ENCODE measurements at places on chromosomes 2 and 18. TPM values are rescaled to one million over a fixed set of nuclear protein-coding genes. Genes with fewer than 3 reads are reported as not detected.

TNP1 gene
- not detected for total RNA-seq

ZNF385B gene
- total RNA-seq = not detected

FABP1 gene
- total RNA-seq = 1.8 TPM

CTAGE1 gene
- total RNA-seq = not detected

ALKAL2 gene
- 33.1 TPM for total RNA-seq

DNA sequence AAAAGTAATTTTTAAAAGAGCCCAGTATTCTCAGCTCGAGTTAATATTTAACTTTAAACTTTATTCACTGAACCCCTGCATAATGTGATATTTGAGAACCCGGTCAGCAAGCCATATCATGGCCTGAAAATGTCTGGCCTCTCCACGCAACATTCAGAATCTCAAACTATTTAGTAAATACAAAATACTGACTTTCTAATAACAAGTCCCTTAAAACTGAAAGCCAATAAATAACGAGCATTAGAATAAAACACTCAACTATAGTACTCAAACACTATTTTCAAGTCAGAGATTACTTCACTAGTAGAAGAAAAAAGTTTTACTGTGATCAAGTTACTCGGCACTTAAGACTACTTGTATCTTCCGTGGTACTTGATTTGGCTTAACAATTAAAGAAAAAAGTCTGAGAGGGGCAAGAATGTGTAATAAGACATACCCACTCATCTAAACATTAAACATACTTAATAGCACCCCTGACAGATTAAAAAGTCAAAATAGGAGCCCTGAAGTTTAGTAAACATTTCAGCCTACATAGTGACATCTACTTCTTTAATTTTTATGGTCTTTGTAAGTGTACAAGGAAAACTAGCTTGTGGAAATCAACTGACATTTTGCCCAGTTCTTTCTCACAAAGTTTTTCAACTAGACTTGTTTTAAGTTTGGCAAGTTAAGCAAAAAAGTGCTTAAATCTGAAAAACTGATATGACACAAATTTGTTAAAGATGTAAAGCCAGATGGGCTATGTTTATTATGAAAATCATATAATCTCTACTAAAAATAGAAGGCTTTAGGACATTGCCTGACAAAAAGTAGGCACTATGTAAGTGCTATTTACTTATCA is 38.2 kb downstream of the RTN4 start:
- peaks cover 4% of the 10 kb centered on the region for H3K4me1 ChIP-seq
- no peak overlapping the region for H3K4me3 ChIP-seq
- peak overlapping the region; percentile 59 for H3K27ac ChIP-seq
- H3K27me3 ChIP-seq = no peaks in the 10 kb centered on the region
- H3K36me3 ChIP-seq = no peaks in the 10 kb centered on the region

GRCh38 chr2:234708091-234708683 is 211.3 kb upstream of the ARL4C start:
- no peaks in the 10 kb centered on the region for H3K4me1 ChIP-seq
- H3K27me3 ChIP-seq = no peaks in the 10 kb centered on the region
- H3K27ac ChIP-seq = no peak overlapping the region
- H3K4me3 ChIP-seq = no peak overlapping the region

- H3K4me3 ChIP-seq = no peak overlapping the region
- H3K4me1 ChIP-seq = no peaks in the 10 kb centered on the region
- DNase-seq = no peak
- no peaks in the 10 kb centered on the region for H3K27me3 ChIP-seq
- no peak overlapping the region for H3K27ac ChIP-seq
- no peaks in the 10 kb centered on the region for H3K36me3 ChIP-seq
These were observed 8.3 kb upstream of the ARHGEF4 start for GRCh38 chr2:130828461-130828860.

- no peak overlapping the region for H3K4me3 ChIP-seq
- peaks cover 11% of the 10 kb centered on the region for H3K4me1 ChIP-seq
These were observed 45.0 kb upstream of the EML4 start for GRCh38 chr2:42124011-42124785.

- H3K4me3 ChIP-seq = no peak overlapping the region
- peak; percentile 45 for DNase-seq
- no peaks in the 10 kb centered on the region for H3K36me3 ChIP-seq
- peak overlapping the region; percentile 40 for H3K27ac ChIP-seq
- no peaks in the 10 kb centered on the region for H3K27me3 ChIP-seq
These were observed 2.1 kb upstream of the SPIRE1 start for GRCh38 chr18:12659904-12660605.

GRCh38 chr2:221817052-221817451 is 244.9 kb upstream of the EPHA4 start:
- H3K4me3 ChIP-seq = no peak overlapping the region
- DNase-seq = no peak
- H3K27ac ChIP-seq = no peak overlapping the region
- no peaks in the 10 kb centered on the region for H3K36me3 ChIP-seq
- H3K4me1 ChIP-seq = no peaks in the 10 kb centered on the region

All from uterus (tissue), 4 donors.